ENCODE measurements at places on chromosomes 3 and 15.

- peak overlapping the region; percentile 43 for H3K4me3 ChIP-seq
- H3K27me3 ChIP-seq: peaks cover 18% of the 10 kb centered on the region
- peak overlapping the region; percentile 86 for H3K27ac ChIP-seq
- H3K4me1 ChIP-seq: peaks cover 67% of the 10 kb centered on the region
- peak; percentile 58 for DNase-seq
- no peaks in the 10 kb centered on the region for H3K36me3 ChIP-seq
These were observed 62.8 kb upstream of the HERC1 start for GRCh38 chr15:63896336-63897115.

DNA sequence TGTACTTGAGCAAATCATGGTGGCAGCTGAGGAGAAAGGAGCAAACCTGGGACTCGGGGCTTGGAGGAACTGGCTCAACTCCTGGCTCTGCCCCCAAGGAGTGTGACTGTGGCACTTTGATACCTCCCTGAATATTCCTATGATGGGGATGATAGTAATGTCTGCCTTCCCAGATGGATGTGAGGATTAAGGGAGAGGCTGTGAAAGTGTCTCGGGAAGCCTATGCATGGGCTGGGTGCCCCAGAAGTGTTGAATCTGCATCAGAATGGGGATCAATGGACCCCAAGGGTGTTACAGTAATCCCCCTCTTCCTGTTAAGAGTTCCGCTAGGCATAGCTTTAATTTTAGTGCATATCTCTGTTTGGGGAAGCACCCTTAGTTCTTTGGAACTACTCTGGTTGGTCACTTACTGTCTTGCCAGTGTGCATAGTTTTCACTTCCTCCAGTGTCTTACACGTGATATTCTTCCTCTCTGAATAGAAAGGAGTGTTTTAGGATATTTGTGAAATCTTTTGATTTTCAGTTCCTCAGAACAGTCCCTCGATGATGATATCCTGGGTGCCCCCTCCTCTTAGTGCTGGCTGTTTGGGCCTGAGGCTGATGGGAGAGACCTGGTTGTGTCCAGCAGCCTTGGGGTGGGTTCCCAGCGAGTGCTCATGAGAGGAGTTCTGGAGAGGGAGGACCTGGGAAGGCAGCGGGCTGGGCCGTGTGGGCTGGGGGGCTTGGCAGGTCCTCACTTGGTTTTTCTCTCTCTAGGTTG lies 97.5 kb downstream of the CHDH start:
- no peak overlapping the region for H3K27ac ChIP-seq
- H3K4me3 ChIP-seq: no peak overlapping the region
- no peaks in the 10 kb centered on the region for H3K36me3 ChIP-seq
- peaks cover 5% of the 10 kb centered on the region for H3K4me1 ChIP-seq
- DNase-seq: no peak
- H3K27me3 ChIP-seq: peaks cover 6% of the 10 kb centered on the region

- no peak overlapping the region for H3K4me3 ChIP-seq
- no peaks in the 10 kb centered on the region for H3K27me3 ChIP-seq
- peaks cover 21% of the 10 kb centered on the region for H3K36me3 ChIP-seq
- peaks cover 5% of the 10 kb centered on the region for H3K4me1 ChIP-seq
- H3K27ac ChIP-seq: peak overlapping the region; percentile 63
These were observed 236.4 kb downstream of the ISL2 start for GRCh38 chr15:76572983-76573314.

GRCh38 chr15:75578173-75578947 lies 755 bp downstream of the PTPN9 start:
- peak overlapping the region; percentile 90 for H3K27ac ChIP-seq
- peak overlapping the region; percentile 96 for H3K4me3 ChIP-seq
- H3K27me3 ChIP-seq: no peaks in the 10 kb centered on the region
- peaks cover 10% of the 10 kb centered on the region for H3K36me3 ChIP-seq
- peak; percentile 47 for DNase-seq
- peaks cover 29% of the 10 kb centered on the region for H3K4me1 ChIP-seq

GRCh38 chr3:114892880-114893279 lies 254.2 kb downstream of the ZBTB20 start:
- H3K4me3 ChIP-seq: no peak overlapping the region
- peaks cover 15% of the 10 kb centered on the region for H3K4me1 ChIP-seq
- H3K27me3 ChIP-seq: peaks cover 4% of the 10 kb centered on the region
- H3K36me3 ChIP-seq: no peaks in the 10 kb centered on the region
- no peak overlapping the region for H3K27ac ChIP-seq

DNA sequence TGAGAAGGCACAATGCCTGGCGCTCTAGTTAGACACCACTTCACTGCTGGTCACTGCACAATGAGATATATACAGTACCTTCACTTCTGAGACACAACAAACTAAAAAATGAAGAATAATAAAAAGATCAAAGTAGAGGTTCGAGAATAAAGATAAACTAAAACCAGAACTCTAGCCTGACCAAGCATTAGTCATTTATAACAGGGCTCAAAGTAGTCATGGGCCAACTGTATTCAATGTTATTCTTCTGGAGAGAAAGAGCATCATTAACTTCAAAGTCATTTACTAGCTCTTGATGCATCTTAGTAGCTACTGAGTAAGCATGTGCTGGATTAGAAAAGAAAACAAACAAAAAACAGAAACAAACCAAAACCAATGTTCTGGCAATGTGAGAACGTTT lies 145.2 kb downstream of the SSR3 start:
- DNase-seq: no peak
- peaks cover 17% of the 10 kb centered on the region for H3K4me1 ChIP-seq
- H3K36me3 ChIP-seq: no peaks in the 10 kb centered on the region
- H3K4me3 ChIP-seq: no peak overlapping the region

DNA sequence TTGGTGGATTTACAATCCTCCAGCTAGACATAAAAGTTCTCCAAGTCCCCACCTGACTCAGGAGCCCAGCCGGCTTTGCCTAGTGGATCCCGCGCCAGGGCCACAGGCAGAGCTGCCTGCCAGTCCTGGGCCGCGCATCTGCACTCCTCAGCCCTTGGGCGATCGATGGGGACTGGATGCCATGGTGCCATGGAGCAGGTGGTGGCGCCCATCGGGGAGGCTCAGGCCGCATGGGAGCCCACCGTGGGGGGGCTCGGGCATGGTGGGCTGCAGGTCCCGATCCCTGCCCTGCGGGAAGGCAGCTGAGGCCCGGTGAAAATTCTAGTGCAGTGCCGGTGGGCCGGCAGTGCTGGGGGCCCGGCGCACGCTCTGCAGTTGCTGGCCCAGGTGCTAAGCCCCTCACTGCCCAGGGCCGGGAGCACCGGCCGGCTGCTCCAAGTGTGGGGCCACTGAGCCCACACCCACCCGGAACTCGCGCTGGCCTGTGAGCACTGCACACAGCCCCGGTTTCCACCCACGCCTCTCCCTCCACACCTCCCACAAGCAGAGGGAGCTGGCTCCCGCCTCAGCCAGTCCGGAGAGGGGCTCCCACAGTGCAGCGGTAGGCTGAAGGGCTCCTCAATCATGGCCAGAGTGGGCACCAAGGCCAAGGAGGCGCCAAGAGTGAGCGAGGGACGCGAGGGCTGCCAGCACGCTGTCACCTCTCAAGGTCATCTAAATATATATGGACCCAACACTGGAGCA lies 38.8 kb upstream of the IGSF11 start:
- no peak overlapping the region for H3K27ac ChIP-seq
- no peaks in the 10 kb centered on the region for H3K4me1 ChIP-seq
- no peak overlapping the region for H3K4me3 ChIP-seq
- H3K27me3 ChIP-seq: no peaks in the 10 kb centered on the region

DNA sequence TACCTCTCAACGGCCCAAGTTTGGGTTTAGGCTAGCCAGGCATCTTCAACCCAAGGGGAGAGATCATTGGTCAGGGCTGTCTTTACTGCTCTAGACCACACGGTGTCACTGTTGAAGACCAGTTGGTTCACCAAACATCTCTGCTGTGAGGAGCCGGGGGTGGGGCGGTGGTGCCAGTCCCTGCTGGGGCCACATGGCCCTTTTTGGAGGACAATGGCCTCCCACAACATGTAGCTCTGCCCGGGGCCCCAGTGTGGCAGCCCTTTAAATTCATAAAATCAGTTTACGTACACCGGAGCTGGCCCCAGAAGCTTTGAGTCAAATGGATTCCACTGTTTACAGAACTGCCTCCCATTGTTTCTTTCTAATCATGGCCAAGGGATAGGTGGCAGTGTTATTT lies 19.1 kb upstream of the TM4SF18 start:
- peak; percentile 46 for DNase-seq
- H3K27ac ChIP-seq: no peak overlapping the region
- H3K4me1 ChIP-seq: peaks cover 4% of the 10 kb centered on the region
- no peak overlapping the region for H3K4me3 ChIP-seq
- peaks cover 9% of the 10 kb centered on the region for H3K27me3 ChIP-seq
- H3K36me3 ChIP-seq: no peaks in the 10 kb centered on the region

DNA sequence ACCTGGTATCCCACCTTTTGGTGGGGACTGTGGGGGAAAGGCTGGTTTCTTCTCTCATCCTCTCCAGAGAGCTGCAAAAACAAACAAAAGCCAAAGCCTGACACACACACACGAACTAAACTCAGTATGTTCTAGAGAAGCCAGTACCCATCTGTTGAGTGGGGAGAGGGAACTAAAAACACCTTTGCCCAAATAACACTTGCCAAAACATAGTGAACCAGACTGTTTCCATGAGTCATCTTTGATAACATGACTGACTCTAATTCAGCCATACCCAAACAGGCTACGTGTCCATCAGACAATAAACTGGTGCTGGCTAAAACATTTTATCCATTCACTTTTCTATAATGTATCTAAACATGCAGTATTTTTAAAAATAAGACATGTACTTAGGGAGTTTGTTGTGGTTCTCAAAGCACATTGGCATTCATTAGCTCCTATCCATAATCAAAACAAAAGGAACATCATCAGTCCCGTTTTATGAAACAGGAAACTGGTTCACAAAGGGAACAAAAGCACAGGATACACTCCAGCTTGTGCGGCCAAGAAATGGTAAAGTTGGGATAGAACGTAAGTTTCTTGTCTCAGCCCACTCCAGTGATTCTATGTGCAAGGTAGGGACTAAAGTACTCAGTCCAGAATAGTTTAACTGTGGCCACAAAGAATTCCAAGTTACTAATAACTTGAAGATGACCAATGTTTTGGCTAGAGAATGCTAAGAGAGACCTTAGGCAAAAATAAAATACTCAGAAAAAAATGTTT lies 16.1 kb downstream of the LYSMD2 start:
- no peak overlapping the region for H3K27ac ChIP-seq
- no peaks in the 10 kb centered on the region for H3K36me3 ChIP-seq
- peaks cover 12% of the 10 kb centered on the region for H3K4me1 ChIP-seq

DNA sequence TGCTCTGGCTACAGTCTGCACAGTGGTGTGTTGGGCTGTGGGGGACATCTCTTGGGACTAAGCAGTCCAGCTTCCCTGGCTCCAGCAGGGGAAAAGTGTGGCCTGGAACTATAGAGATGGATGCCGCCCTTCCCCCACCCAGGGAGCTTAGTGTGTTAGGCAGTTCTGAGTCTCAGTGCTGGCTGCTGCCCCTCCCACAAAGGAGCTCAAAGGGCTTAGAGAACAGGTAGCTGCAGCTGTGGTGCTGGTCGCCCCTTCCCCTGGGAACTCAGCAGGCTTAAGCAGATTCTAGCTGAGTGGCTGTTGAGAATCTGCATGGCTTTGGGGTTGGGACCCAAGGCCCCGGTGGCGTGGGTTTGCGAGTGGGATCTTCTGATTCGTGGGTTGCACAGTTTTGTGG lies 190.8 kb downstream of the PDCD6IP start:
- no peaks in the 10 kb centered on the region for H3K27me3 ChIP-seq
- H3K4me1 ChIP-seq: no peaks in the 10 kb centered on the region
- no peak overlapping the region for H3K4me3 ChIP-seq

DNA sequence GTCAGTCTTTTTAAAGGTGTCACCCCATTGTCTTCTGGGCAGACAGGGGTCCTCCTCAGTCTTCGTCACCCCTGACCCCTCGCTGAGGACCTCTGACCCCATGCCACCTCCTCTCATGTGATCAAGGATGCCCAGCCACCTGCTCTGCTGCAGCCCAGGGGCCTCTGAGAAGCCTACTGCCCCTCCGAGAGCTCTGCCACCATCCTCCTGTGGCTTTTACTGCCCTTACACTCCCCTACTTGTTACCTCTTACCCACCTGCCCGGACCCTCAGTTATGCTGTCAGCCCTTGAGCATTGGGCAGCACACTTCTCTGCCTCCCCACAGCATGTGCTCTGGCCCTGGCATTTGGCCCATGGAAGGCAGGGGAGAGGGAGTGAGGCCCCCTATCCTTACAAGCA lies 123.2 kb downstream of the LRRK1 start:
- peaks cover 33% of the 10 kb centered on the region for H3K4me1 ChIP-seq
- H3K4me3 ChIP-seq: no peak overlapping the region
- no peak overlapping the region for H3K27ac ChIP-seq
- no peak for DNase-seq
- no peaks in the 10 kb centered on the region for H3K36me3 ChIP-seq

Measured in nephron progenitor cell (in vitro differentiated cells).